Glutamatergic neuron (in vitro differentiated cells): ENCODE measurements at places on chromosomes 6 and 20. TPM values are rescaled to one million over a fixed set of nuclear protein-coding genes. Genes with fewer than 3 reads are reported as not detected.

Gene ETV7
- total RNA-seq: not detected

Gene SYTL3
- total RNA-seq: 2.8 TPM

Gene SDC4
- total RNA-seq: 0.61 TPM

Gene ISM1
- 0.32 TPM for total RNA-seq

Gene TMEM217
- not detected for total RNA-seq
